ENCODE measurements at places on chromosomes 12 and 14.
A peak's percentile ranks its signal among the peaks of the same experiment; 100 is the strongest.

GRCh38 chr14:64779472-64779871 lies 75.2 kb downstream of the PLEKHG3 start:
- DNase-seq, result no peak

DNA sequence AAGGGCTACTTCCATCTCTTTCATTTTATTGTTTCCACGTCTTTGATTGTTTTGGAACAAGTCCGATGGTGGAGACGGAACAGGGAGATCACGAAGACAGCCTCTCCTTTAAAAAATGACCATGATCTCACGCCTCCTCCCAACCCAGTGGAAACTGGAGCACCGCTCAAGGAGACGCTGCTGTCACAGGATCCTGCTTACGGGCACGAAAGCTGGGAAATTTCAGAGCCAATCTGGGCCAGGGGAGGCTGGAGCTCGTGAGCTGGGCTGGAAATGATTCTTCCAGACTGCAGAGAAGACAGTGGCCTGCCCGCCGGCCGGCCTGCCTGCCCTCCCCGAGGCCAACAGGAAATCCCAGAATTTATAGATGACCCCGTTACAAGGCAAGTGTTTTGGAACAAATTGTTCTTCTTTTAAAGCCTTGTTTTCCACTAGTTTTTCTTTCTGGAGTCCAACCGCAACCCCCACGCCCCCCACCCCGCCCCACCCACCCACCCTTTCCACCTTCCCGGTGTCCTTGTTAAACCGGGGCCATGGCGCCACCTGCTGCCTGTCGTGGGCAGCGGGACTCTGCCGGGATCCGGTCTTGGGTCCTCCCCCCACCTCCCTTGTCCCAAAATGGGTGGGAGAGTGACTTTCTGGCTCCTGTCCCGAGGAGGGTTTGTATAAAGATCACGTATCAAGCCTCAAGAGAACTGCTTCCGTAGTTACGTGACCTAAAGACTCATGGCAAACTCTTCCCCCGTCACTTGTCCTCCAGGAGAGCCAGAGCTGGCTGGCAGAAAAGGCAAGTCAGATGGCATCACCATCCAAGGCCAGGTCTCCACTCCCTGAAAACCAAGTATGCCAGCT lies 40.3 kb downstream of the MAP1LC3B2 start:
- DNase-seq, result peak; percentile 62

GRCh38 chr12:71057330-71057729 lies 100.5 kb downstream of the TSPAN8 start:
- DNase-seq, result no peak

DNA sequence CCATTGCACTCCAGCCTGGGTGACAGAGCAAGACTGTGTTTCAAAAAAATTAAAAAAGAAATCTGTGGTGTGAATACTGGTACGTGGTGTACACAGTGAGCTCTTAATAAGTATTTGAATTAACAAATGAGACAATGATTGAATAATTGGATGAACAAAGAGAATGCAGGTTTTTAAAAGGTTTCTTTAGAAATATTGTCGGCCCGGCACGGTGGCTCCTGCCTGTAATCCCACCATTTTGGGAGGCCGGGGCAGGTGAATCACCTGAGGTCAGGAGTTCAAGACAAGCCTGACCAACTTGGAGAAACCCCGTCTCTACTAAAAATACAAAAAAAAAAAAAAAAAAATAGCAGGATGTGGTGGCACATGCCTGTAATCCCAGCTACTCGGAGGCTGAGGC lies 6.6 kb downstream of the HIF1A start:
- DNase-seq, result no peak

All from stimulated activated CD4-positive, alpha-beta T cell treated with anti-CD3 and anti-CD28 coated beads, Interleukin-4, amount 100 ng/mL, for 4 hours (primary cell).